ENCODE measurements at places on chromosomes 4 and X. TPM values are rescaled to one million over a fixed set of nuclear protein-coding genes. Genes with fewer than 3 reads are reported as not detected.

The ANOS1 gene
- total RNA-seq: 2.3 TPM

The UGT2B15 gene
- total RNA-seq: not detected

DNA sequence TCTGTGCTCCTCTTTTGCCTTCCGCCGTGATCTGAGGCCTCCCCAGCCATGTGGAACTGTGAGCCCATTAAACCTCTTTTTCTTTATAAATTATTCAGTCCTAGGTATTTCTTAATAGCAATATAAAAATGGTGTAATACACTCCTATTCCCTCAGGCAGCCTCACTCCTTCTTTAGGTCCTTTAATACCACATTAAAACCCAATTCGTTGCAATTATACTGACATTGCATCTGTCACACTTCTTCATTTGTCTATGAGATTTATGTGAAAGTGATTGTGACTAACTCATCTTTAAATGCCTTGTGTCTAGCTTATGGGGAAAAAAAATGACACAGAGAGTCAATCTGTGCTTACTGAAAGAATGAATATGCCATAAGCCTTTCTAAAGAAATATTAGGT lies 1035.2 kb upstream of the SLIT2 start:
- DNase-seq: no peak
- H3K36me3 ChIP-seq: no peaks in the 10 kb centered on the region
- H3K4me1 ChIP-seq: no peaks in the 10 kb centered on the region
- H3K27ac ChIP-seq: no peak overlapping the region
- H3K4me3 ChIP-seq: no peak overlapping the region
- H3K27me3 ChIP-seq: no peaks in the 10 kb centered on the region

- H3K4me1 ChIP-seq: no peaks in the 10 kb centered on the region
- DNase-seq: no peak
- H3K4me3 ChIP-seq: no peak overlapping the region
- H3K27me3 ChIP-seq: no peaks in the 10 kb centered on the region
- H3K36me3 ChIP-seq: no peaks in the 10 kb centered on the region
Measured at GRCh38 chrX:25158635-25159034, 142.9 kb upstream of the ARX start.

GRCh38 chrX:9646471-9647224 lies 119.0 kb downstream of the GPR143 start:
- no peak overlapping the region for H3K27ac ChIP-seq
- no peaks in the 10 kb centered on the region for H3K27me3 ChIP-seq
- H3K4me3 ChIP-seq: no peak overlapping the region
- H3K36me3 ChIP-seq: no peaks in the 10 kb centered on the region
- peak; percentile 16 for DNase-seq

DNA sequence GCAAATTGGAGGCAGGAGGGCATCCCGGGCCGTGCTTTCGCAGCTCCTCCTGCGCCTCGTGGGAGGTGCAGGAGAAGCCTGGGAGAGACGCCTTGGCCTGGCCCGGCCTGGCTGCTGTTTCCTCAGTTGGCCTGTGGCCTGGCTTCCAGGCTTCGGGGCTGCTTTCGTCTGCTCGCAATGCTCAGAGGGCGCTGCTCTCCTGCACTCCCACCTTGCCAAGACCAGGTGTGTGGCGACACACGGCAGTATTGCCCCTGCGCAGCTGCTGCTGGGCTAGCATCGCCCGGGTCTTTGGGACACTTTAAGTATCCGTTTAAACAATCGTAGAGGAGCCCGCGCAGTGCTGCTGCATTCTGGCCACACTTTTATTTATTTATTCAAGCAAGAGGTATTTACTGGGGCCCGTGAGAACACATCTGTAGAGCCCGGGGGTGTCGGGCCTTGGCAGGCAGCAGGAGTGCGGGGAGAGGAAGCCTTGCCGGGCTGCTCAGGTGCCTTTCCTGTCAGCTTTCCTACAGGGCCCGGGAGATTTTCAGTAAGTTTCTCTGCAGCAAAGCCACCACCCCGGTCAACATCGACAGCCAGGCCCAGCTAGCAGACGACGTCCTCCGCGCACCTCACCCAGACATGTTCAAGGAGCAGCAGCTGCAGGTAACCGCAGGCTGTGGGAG lies 26.2 kb upstream of the HGFAC start:
- H3K4me3 ChIP-seq: no peak overlapping the region
- DNase-seq: no peak
- no peaks in the 10 kb centered on the region for H3K4me1 ChIP-seq
- H3K27ac ChIP-seq: no peak overlapping the region
- peaks cover 20% of the 10 kb centered on the region for H3K36me3 ChIP-seq
- H3K27me3 ChIP-seq: no peaks in the 10 kb centered on the region

DNA sequence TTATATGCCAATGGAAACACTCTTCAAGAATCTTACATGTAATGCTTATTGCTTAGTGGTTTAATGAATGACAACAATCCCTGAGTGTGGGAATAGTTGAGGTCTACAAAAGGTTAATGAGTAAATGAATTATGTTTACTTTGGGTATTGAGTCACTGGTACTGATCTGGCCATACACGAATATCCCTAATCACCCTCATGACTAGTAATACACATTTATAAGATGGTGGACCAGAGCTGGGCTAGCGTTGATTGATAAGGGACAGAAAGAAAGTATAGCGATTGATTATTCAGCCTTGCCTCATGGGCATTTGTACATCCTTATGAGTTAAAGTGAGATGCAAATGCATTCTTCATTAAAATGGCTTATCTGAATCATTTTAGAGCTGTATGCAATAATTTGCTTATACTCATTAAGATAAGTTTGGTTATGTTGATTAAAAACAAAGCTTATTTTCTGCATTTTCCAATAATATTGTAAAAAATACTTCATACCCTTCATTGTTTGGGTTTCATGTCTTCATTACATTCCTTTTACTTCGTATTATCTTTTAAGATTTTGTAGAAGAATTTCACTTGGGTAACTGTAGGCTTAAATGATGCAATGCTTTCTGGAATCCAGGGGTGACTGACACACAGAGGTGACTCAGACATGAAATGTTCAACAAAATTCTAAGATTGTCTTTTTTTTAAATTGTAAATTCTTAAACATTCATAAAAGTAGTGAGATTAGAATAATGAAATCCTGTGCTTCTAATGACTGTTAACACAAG lies 47.4 kb downstream of the FGF2 start:
- no peak for DNase-seq
- no peaks in the 10 kb centered on the region for H3K4me1 ChIP-seq
- H3K36me3 ChIP-seq: no peaks in the 10 kb centered on the region
- H3K27ac ChIP-seq: no peak overlapping the region
- H3K27me3 ChIP-seq: no peaks in the 10 kb centered on the region

Data from kidney (tissue), 22 donors.